ENCODE measurements at places on chromosomes 7 and 10.

- no peak for DNase-seq
Observed at GRCh38 chr7:108093341-108093740, 36.8 kb downstream of the LAMB4 start.

- no peak for DNase-seq
Observed at GRCh38 chr7:100629117-100629716, 12.1 kb downstream of the TFR2 start.

- DNase-seq, result no peak
Observed at GRCh38 chr7:92282221-92282814, 36.5 kb downstream of the ANKIB1 start.

DNA sequence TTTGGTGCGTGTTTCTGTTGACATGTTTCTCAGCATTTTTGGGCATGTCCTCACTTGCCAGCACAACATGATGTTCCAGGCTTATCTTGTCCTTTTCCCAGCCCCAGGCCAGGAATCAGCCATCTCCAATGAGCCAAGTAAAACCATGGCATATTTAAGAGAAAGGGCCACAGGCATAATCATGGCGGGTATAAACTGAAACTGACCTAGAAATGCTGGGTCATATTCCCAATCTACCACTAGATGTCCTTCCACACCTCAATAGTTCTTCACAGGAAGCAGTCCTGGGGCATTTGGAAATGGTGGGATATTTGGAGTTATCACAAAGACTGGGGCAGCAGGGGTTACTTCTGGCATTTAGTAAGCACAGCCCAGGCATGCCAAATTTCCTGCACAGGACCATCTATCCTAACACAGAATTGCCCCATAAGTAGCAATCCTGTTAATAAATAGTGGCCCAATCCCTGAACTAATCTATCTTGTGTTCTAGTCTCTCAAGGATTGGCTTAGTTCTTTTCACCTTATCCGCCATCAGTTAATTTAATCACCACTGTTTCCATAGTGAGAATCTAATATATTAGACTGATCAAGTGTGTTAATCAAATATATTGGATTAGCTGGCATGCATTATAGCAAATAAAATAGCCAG lies 101.6 kb downstream of the NPSR1 start:
- peak; percentile 8 for DNase-seq

DNA sequence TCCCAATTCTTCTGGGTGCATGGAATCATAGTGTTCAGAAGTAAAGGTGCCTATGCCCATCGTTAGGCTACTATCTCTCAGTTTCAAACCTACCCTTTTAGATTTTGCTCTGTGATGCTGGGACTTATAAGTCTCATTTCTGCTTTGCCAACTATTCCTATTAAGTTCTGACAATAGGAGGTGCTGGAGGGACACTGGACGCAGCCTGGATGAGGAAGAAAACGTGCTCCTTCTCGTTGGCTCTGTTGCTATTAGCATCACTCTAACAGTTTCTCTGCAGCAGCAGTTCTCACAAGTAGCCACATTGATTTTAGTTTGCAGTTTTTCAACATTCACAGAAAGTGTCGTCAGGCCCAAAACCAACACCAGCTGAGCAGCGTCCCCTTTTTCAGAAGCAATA lies 72.4 kb downstream of the ABCC2 start:
- DNase-seq, result no peak

DNA sequence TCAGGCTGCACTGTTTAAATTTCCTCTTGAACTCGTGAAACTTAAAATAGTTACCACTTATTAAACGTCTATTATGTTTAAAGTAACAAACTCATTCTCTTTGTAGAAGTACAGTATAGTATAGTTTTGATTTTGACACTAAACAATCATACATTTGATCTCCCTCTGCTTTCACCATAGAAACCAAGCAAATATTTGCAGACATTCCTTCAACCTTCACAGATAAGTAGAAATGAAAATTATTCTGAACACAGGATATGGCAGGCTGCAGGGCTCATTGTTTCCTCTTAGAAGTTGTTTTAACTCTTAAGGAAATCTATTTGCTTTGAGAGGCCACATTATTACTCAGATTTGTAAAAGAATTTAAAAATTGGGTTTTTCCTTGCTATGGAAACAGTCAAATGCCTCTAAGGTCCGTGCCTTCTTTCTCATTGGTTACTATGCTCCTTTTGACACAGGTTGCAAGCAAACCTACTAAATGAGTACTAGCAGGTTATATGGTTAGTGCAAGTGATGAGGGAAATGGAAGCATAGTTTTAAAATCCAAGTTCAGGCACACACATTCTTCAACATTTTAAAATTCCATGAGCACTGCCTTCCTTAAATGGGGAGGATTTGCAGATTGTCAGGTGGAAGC lies 92.8 kb upstream of the FAM133B start:
- no peak for DNase-seq

DNA sequence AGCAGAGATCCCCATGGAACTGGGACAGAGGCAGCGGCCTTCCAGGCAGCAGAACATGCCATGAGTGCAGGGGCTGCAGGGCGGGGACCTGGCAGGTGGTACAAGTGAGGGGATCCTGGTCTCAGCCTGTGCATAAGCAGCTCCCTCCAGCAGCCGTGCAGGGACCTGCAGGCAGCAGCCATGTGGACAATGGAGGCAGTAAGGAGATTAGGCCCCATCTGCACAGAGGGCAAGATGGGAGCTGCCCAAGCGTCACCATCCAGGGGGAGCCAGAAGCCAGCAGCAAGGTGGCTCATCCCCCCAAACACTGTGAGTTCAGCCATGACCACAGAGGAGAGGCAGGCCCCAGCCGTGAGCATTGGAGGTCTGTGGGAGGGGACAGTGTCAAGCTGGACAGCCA lies 3.1 kb downstream of the DDC start:
- DNase-seq, result no peak

DNA sequence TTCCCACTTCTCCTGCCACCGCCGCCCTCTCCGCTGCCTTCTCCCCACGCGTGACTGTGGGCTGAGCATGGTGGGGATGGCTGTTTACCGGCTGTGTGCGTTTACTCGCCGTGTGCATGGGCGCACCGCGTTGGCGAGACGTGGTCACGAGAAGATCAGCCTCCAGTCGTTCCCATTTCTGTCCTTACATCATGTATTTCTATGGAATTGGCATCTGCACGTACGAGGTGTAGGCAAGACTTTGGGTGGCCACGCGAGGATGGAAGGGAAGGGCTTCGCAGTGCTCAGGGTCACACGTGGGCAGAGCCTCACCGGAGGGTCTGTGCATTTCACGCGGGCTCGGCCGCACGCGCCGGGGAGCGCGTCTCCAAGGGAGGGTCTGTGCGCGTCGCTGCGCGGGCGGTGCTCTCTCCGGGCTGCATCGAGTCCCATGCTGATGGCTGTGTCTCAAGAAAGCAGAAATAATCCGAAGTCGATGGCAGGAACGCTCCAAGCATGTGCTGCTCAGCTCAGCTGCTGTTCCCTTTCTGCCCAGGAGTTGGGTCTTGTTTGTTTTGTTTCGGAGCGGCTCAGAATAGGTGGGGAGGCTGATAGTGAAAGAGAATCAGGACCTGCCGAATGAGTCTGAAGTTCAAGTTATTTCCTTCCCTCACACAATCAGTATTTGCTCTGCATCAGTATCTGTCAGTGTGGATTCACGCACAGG lies 973 bp downstream of the CAMK1D start:
- DNase-seq, result no peak

DNA sequence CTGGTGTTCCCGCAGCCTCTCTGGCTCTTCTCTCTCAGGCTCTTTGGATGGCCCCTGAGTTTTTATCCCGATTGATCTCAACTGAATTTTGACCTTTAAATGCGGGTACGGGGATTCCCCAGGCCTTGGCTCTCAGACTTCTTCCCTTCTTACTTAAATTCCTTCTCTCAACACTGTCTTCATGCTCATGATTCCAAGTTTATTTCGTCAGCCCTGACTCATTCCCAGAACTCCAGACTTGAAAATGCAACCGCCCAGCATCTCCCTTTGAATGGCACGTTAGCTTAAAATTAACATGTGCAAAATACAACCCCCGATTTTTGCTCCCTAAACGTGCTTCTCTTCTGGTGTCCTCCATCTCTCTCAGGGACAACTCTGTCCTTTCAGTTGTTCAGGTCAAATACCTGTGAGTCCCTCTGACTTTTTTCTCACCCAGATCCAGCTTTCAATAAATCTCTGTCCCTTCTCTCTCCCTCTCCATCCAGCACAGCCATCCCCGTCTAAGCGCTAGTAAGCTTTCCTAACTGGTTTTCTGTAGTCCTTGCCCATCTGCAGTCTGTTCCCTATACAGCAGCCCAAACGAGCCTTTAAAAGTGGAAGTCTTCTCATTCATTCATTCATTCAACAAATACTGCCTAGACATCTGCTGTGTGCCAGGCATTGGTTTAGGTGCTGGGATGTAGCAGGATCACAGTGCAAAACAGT lies 7.1 kb downstream of the HECW1 start:
- DNase-seq, result no peak

- DNase-seq, result no peak
Observed at GRCh38 chr7:151384776-151385625, 24.8 kb downstream of the WDR86 start.

DNA sequence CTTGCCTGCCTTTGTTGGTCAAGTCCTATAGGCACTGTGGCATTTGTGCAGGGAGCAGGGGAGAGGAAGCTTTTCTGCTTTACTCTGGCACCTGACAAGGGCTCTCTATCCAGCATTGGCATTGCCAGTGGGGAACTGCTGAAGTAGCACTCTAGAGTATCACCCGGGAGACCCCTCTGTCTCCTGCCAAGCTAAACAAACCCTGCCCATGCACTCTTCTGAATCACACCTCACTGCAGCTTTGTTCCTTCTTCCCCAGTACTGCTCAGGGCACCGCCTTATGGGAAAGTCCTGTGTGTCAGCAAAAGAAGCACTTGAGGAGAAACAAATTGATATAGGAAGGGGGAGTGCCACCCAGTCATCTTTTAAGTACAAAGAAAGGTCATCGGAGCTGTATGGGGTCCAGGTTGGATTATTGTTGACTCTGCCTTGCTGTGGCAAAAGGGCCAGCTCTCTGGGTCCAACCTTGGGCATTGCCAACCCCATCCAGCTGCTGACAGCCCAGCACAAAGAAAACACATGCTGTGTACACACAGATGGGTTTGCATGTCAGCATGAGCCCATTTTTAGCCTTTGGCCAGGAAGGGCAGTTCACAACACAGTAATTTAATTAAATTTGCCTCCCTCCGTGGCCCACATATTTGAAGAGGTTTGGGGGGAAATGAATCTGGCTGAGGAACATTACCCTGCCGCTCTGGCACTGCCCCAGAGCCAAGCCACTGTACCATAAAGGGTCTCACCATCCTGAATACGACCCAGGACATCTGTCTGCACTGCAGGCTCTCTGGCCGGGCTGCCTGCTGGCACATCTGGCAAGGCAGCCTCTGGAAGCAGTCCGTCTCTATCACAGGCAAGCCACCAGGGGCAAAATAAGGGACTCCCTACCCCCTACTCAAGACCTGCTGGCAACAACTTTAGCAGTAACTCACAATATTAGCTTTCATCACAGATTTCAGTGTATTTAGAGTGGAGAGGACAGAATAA lies 13.1 kb downstream of the LRRC4 start:
- no peak for DNase-seq

- no peak for DNase-seq
Observed at GRCh38 chr10:70055550-70055949, 2.9 kb downstream of the MACROH2A2 start.

- no peak for DNase-seq
Observed at GRCh38 chr7:3397324-3397723, 96.3 kb downstream of the SDK1 start.

- DNase-seq, result no peak
Observed at GRCh38 chr7:157896774-157897555, 560.2 kb downstream of the DNAJB6 start.

- DNase-seq, result no peak
Observed at GRCh38 chr7:80967917-80968297, 49.1 kb upstream of the SEMA3C start.

DNA sequence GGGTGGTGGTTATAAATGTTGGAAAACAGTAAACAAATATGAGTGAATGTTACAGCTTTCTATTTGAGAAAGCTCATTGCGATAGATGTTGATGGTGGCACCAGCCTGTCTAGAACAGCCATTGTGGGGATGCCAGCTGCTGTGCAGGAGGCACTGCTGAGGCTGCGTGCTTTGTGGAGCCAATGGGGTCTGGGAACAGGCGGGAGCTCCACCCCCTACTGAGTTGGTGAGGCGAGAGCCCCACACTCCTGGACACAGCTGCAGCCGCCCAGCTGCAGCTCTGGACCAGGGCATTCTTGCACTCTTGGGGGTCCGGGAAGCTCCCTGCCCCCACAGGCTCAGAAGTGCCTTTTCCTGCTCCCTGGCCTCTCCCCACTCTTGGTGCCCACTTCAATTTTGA lies 1147.1 kb upstream of the LRRTM3 start:
- DNase-seq, result no peak

GRCh38 chr10:128630787-128631252 lies 504.6 kb upstream of the MKI67 start:
- no peak for DNase-seq

- no peak for DNase-seq
Observed at GRCh38 chr7:112052498-112052897, 153.7 kb downstream of the DOCK4 start.

- no peak for DNase-seq
Observed at GRCh38 chr10:25631471-25631870, 302.6 kb upstream of the MYO3A start.

GRCh38 chr10:23114228-23114850 lies 19.0 kb downstream of the MSRB2 start:
- DNase-seq, result no peak

DNA sequence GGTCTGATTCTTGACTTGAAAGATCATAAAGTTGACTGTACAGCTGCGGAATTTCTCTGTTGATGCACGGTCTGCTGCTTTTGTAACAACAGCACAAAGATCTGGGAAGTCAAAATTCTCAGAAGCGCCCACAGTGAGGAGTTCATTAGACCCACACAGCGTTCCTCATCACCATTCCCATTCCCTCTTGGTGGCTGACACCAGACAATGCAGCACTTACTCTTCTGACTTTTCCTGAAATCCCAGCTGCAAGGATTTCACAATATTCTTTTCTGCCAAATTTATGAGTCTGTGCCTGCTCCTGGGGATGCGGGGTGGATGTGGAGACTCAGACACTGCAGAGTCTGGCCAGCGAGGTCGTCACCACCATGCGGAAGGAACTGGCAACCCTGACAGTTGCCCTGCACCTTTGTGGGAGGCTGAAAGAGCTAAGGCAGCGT lies 233.9 kb downstream of the FANK1 start:
- DNase-seq, result no peak

DNA sequence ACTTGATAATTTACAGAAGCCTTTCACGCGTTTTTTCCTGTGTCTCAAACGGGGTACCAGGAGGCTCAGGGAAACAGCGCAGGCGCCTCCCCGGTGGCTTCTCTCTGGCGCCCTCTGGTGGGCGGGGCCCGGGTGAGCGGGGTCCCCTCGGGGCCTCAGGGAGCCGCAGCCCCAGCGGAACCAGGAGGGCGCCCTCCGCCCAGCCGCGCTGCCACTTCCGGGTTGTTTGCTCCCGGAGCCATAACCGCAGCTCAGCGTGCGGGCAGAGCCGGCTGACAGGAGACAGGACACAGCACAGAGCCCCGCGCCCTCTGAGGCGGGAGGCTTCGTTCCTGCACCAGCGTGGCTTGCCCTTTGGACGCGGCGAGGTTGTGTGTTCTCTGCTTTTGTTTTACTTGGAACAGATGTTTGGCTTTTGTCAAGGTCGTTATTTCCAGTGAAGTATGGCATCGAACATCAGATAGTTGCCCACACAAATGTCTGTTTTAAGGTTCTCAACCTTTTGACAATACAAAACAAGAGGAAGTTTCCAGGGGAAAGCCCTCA lies 6.9 kb upstream of the CYP2E1 start:
- peak; percentile 54 for DNase-seq
